Calu3 (cell line): ENCODE measurements at places on chromosomes 7 and 10. TPM values are rescaled to one million over a fixed set of nuclear protein-coding genes. Genes with fewer than 3 reads are reported as not detected.

Gene CDH23
- 0.07 and 0.12 TPM in 2 replicates for total RNA-seq

- no peaks in the 10 kb centered on the region for H3K36me3 ChIP-seq
- peaks cover 88% of the 10 kb centered on the region for H3K27me3 ChIP-seq
- H3K27ac ChIP-seq = no peak overlapping the region
- H3K4me1 ChIP-seq = no peaks in the 10 kb centered on the region
- H3K4me3 ChIP-seq = no peak overlapping the region
- no peak for DNase-seq
These were observed 52.1 kb downstream of the KCNH2 start for GRCh38 chr7:150926066-150926465.

Gene PON3
- total RNA-seq = 5.3 and 6.5 TPM in 2 replicates

GRCh38 chr7:552868-553635 is 33.4 kb upstream of the PDGFA start:
- H3K4me3 ChIP-seq = no peak overlapping the region
- no peak overlapping the region for H3K27ac ChIP-seq
- H3K27me3 ChIP-seq = peaks cover 33% of the 10 kb centered on the region
- H3K4me1 ChIP-seq = no peaks in the 10 kb centered on the region
- peaks cover 4% of the 10 kb centered on the region for H3K36me3 ChIP-seq
- DNase-seq = no peak

DNA sequence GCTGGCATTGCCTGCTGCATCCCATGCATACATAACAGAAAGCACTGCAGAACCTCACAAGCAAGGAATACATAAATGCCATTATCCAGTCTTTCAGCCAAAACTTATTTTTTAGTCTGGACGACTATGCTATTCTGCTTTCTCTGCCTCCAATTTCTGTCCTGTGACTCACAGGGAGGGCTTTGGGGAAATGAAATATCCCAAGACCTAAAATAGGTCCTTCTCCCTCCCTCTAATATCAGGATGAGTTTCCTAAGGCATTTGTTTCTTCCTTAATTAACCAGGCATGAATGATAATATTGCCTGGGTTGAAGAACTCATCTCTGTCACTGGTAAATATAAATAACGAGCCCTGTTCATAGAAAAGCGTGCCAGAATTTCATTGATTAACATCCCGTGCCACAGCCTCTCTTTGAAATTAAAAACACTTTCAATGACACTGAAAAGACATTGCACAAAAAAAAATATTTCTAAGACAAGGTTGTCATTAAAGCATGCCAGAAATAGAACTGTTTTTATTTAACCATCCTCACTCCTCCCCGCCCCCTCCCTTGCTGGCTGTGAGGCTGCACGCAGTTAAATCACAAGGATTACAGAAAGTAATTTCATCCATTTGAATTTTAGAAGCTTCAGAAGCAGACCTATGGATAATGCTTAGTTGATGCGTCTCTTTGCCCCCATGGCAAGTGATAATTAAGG is 103.0 kb upstream of the ANKRD1 start:
- H3K4me1 ChIP-seq = no peaks in the 10 kb centered on the region
- no peaks in the 10 kb centered on the region for H3K36me3 ChIP-seq
- no peak overlapping the region for H3K27ac ChIP-seq
- H3K4me3 ChIP-seq = no peak overlapping the region
- H3K27me3 ChIP-seq = peaks cover 79% of the 10 kb centered on the region

DNA sequence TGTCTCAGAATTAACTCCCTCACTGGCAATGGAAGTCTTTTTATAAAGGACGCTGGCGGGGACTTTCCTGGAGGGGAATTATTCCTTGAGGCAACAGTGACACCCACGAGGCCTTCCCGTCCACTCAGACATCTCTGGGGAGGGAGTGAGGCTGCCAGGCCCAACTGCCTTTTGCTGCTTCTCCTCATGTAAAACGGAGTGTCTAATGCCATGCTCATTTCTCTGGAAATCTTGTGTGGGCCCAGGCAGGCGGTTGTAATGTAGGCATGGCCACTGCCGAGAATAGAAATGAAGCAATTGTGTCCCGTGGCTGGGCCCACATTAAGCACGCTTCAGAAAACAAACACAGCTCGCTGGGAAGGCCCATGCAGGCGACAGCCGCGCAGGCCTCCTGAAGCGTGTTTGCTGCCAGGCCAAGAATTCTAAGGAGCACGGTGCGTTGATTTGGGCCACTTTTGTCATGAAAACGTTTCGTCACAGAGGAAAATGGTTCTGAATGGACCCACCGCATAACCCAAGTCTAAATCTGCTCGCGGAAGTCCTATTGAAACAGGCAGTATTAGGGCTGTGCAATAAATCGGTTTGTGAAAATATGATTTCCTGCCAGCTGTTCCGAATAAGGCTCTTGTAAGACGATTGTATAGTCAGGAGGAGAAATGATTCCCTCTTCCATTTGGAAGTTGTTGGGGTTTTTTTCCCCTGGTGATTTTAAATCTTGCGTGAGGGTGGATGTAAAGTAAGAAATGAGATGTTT is 104.2 kb upstream of the CHST15 start:
- no peaks in the 10 kb centered on the region for H3K4me1 ChIP-seq
- peaks cover 19% of the 10 kb centered on the region for H3K27me3 ChIP-seq
- no peaks in the 10 kb centered on the region for H3K36me3 ChIP-seq
- no peak overlapping the region for H3K4me3 ChIP-seq
- no peak for DNase-seq
- H3K27ac ChIP-seq = no peak overlapping the region

Gene SFTPA1
- total RNA-seq = not detected in 2 replicates

DNA sequence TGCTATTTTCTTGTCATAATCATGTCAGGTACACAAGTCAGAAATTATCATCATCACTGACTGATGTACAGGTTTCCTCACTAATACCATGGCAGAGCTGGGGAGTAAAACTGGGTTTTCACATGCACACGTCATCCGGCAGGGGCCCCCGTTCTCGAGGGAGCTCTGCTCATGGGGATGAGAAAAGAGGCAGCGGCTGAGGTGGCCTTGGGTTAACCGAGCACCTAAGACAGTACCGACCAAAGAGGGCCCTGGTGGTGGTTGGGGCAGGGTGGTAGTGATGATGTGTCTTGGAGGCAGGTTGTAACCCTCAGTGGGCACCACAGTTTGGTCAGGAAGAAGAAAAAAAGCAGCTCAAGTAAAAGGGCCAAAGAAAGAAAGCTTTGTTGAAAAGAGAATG is 12.1 kb upstream of the TRPV6 start:
- no peak overlapping the region for H3K27ac ChIP-seq
- no peak for DNase-seq
- H3K4me1 ChIP-seq = peaks cover 20% of the 10 kb centered on the region
- peaks cover 26% of the 10 kb centered on the region for H3K27me3 ChIP-seq
- no peaks in the 10 kb centered on the region for H3K36me3 ChIP-seq
- H3K4me3 ChIP-seq = no peak overlapping the region
